ENCODE measurements at places on chromosomes 5 and 9. TPM values are rescaled to one million over a fixed set of nuclear protein-coding genes. Genes with fewer than 3 reads are reported as not detected.
A peak's percentile ranks its signal among the peaks of the same experiment; 100 is the strongest.

Gene ADAMTS13
- total RNA-seq = 1.4 TPM

Gene SMIM33
- total RNA-seq = not detected

Gene FOXD4L3
- total RNA-seq = under 0.01 TPM

Gene CXXC5
- total RNA-seq = 186 TPM

Gene PCDHA12
- 0.36 TPM for total RNA-seq

Gene EQTN
- total RNA-seq = not detected

Gene TCF7
- total RNA-seq = 2.9 TPM

- DNase-seq = peak; percentile 50
Measured at GRCh38 chr5:1293416-1294205, 1.3 kb downstream of the TERT start.

GRCh38 chr9:106587042-106587441 is 275.9 kb upstream of the ZNF462 start:
- no peak for DNase-seq

- DNase-seq = no peak
Measured at GRCh38 chr5:6145616-6146237, 232.6 kb downstream of the MED10 start.

DNA sequence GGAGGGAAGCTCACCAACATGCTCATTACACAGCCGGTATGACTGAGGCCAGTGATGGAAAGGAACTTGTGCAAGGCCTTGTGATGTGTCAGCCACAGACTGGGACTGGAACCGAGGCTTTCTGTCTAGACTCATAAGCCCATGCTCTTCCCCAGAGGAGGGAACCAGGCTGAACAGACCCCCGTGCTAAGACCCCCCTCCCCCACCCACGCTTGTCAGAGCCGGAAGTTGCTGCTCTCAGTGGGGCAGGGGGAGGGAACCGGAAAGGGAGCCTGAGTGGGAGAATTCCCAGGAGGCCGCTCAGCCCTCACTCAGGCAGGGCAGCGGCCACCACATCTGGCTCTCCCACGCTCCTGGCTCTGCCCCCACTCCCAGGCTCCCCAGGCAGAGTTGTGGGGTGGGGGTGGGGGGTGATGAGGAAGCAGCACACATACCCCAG is 4.1 kb upstream of the PDGFRB start:
- DNase-seq = peak; percentile 95

DNA sequence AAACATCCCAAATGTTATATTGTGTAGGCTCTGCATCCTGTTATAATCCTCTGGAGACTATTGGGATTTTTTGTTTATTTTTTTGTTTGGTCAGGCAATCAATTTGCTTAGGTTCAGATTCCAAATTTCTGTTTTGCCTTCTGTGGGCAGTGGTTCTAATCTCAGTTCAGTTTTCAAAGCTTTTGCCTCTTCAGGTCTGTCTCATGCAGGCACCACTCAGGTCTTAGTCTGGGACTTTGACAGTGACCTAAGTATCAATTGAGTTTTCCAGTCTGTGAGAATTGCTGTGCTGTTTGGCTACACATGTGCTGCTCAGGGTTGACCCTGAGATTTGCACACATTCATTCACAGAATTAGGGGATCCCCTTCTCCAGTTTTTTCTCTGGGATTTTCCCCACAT is 14.1 kb downstream of the SNX2 start:
- no peak for DNase-seq

GRCh38 chr5:100505984-100506670 is 29.0 kb upstream of the FAM174A start:
- peak; percentile 32 for DNase-seq

DNA sequence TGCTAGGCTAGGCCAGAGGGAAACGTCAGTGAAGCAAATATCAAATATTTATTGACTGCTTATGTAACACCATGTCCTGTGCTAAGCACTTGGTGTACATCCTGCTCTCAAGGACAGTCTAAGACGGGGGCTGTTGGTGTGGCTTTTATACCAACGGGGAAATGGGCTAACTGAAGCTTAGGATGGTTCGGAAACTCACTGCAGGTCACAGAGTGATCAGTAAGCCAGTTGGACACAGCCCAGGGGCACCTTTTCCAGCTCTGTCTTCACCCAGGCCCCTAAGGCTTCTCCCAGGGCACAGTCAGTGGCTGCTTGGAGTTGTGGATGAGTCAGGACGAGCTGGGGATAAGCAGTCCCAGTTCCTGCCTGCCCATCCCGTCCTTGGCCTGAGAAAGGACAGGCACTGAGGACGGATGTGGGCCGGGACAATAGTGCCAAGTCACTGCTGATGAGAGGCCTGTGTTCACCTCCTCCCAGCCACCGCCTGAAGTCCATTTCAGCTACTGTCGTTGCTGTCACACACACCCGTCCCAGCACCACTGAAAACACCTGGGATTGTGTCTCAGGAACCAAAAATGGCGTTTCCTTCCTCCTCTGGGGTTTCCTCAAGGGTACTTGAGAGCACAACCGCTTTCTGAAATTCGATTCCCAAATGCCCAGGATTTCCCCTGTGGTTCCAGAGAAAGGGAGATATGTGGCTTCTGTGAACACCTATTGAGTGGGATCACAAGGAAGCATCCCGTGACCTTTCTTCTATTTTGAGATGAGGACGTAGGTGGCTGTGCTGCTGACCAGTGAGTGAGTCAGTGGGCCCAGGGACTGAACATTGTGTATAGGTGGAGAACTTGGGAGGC is 17.5 kb upstream of the SPRY4 start:
- DNase-seq = peak; percentile 90

DNA sequence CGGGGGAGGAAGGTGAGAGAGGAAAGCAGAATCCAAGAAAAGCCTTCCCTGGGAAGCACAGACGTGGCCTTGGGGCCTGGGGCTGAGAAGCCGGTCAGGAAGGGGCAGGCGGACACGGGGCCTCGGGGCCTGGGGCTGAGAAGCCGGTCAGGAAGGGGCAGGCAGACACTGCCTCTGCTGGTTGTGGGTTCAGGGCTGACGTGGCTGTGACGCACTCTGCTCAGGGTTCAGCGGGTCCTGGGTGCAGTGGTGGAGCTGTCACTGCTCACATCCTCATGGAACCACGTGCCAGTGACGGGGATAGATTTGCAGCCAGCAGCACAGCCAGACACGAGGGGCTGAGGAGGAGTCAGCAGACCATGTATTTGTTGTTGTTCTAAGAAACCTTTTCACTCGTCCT is 12.8 kb downstream of the PAEP start:
- no peak for DNase-seq

GRCh38 chr9:129885018-129885669 is 49.9 kb downstream of the USP20 start:
- peak; percentile 54 for DNase-seq

GRCh38 chr9:93237540-93237939 is 53.6 kb downstream of the WNK2 start:
- DNase-seq = no peak

GRCh38 chr9:136744773-136745172 is 2.0 kb upstream of the LCN10 start:
- no peak for DNase-seq

- peak; percentile 9 for DNase-seq
Measured at GRCh38 chr5:89265511-89266179, 382.7 kb upstream of the MEF2C start.

DNA sequence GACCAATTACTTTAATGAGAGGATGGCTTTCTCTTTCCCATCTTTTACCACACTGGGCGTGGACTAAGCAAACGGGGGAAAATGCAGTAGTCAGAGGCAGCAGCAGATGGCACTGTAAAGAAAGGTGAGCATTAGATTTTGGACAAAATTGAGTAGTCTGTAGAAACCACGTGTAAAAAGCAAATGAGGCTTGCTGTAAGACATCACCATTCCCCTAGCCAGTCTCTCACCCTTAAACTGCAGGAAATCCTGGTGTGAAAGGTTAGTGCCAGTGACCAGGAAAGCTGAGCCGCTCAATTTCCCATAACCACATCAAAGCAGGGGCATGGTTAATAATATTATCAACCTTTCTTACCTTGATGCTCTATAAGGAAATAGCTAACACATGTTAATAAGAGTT is 31.8 kb downstream of the SPATA31C2 start:
- peak; percentile 5 for DNase-seq

GRCh38 chr5:176188085-176188484 is 50.1 kb upstream of the SIMC1 start:
- no peak for DNase-seq

DNA sequence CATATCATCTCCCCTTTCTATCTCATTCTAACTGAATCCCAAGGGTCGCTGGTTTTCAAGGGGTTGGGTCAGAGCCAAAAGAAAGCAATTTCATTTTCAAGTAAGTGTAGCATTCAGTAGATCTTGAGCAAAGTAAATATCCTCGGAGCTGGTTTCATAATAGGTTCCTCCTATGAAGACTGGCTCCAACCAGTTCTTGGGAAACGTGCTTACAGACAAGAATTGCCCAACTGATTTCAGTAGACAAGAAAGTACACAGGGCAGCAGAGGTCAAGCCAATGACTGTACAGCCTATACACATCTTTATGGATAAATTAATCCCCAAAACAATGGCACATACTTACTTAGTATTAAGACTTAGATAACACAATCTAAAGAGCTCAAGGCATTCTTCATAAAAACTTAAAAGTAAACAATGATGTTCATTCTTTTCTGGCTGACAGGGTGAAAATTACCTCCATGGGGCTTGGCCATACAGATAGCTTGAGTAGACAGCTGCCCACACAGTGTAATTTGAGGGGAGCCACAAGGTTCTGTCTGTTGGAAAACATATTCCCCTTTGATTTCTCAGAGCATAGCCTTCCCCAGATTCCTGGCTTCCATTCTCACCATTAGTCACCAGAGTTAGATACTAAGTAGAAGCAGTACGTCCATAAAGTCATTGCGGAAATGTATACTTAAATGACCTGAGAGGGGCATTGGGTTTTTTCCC is 163.9 kb downstream of the ARRDC3 start:
- DNase-seq = peak; percentile 69

DNA sequence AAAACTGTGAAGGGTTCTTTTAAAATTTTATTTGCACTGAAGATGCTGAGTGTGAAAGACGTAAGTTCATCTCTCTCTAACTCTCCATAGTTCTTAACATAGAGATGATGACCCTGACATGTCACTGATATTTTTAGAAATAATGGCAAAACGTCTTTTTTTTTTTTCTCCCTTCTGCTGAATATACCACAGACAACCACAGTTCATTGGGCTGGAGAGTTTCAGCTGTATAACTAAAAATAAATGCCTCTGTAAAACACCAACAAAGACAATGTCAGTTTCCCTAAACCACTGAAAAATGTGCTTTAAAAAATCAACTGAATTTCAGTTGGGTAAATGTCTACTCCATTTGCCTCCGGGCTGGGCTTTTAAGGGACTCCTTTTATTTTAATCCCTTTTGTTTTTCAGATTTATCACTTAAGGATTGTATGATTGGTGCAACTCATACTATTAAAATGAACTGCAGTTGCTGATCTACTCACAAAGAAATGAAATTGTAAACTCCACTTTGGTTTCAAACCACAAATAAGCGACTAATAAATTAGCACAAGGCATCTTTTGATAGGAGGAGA is 830.9 kb upstream of the WWC1 start:
- DNase-seq = no peak

DNA sequence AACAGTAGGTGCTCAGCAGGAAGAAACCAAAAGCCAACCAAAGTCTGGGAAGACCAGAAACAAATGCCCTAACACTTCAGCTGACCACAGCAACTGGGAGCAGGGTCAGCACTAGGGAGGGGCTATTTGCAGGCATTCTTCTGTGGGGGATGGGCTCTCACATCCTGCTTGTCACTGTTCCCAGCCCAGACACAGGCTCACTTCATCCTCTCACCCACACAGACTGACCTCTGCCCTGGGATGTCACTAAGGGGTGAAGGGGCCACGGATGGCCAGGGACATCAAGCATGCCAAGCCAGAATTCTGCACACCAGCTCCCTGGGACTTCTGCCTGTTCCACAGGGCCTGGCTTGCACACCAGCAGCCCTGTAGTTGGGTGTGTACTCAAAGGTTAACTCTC is 28.7 kb downstream of the GFRA3 start:
- DNase-seq = no peak

DNA sequence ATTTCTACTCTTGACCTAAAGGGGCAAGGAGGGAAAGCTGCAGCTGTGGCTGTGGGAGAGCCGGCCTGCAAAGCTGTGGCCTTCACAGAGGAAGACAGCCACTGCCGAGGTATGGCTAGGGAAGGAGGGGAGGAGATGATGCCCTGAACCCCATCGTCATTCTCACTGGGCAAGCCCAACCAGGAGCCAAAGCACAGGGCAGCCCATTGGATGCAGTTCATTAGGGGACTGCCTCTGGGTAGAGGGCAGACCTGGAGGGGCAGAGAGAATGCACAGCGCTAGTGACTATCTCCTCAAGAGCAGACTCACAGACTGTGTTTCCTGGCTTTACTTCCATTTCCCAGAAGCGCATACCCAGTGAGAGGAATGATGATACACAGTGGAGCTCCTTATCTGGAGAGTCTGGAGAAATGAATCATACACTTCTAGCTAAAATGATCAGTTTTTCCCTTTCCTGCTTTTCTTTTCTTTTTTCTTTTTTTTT is 47.2 kb upstream of the TTC23L start:
- peak; percentile 72 for DNase-seq

GRCh38 chr5:148465381-148466235 is 81.8 kb downstream of the FBXO38 start:
- DNase-seq = no peak
